ENCODE measurements at places on chromosomes 13 and 19.

DNA sequence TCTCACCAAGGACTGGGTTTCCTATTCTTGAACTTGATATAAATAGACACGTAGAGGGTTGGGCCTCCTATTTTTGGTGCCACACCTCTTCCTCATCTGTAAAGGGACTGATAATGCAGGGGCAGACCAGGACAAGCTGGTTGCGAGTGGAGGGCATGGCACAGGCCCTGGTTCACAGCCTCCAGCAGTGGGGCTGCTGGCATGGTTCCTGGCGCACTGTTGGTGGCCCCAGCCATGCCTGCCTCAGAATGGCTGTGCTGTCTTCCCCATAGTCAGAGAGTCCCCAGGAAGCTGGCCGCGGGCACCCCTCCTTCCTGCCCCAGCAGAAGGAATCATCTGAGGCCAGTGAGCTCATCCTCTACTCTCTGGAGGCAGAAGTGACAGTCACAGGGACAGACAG is 10.5 kb upstream of the OVOL3 start:
- no peak for DNase-seq

GRCh38 chr19:16897029-16897855 is 8.4 kb downstream of the F2RL3 start:
- DNase-seq, result peak; percentile 81

DNA sequence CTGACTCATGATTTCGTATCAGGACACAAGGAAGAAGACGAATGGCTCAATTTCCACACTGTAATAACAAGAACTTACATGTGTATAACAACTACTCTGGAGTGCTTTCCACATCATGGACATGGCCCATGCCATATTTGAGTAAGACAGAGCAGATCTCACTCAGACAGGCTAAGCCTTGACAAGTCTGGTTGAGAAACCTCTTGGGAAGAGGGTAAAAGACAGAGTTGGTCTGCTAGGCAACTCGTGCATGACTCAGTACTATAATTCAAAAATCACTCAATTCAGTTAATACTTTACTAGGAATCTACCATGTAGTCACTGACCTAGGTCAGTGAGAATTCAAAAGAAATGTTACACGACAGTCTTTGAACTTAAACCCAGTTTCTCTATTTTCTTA is 5.7 kb upstream of the THSD1 start:
- no peak for DNase-seq

DNA sequence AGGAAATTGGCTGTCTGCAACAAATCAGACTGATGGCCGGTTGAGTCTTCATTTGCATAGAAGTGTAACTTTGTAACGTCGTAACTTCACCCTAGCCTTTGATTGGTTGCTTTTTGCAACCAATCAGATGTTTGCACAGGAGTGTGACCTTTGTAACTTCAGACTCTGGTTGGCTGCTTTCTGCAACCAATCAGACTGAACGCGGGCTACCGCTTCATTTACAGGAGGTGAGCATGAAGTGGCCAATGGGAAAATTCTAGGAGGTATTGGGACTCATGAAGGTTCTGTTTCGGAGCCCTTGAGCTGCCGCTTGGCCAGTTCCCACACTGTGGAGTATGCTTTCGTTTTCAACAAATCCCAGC is 441 bp upstream of the ZNF559 start:
- DNase-seq, result peak; percentile 79

- DNase-seq, result no peak
Measured at GRCh38 chr13:68727798-68728197, 1379.8 kb upstream of the ATXN8OS start.

DNA sequence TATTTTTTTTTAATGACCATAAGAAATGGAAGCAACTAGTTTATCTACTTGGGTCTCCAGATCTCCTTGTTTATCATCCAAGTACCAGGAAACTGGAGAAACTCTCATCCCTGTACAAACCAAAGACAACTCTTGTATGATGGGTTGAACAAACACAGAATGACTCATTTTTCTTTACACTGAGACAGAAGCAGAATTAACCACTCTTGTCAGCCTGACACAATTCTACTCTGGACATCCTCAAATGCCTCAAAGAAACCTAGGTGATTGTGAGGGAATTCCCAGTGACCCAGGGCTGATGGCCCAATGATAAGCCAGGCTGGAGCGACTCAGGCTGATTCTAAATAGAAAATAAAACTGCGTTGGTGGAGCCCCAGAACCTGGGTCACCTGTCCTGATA is 151.5 kb downstream of the ZNF737 start:
- no peak for DNase-seq

DNA sequence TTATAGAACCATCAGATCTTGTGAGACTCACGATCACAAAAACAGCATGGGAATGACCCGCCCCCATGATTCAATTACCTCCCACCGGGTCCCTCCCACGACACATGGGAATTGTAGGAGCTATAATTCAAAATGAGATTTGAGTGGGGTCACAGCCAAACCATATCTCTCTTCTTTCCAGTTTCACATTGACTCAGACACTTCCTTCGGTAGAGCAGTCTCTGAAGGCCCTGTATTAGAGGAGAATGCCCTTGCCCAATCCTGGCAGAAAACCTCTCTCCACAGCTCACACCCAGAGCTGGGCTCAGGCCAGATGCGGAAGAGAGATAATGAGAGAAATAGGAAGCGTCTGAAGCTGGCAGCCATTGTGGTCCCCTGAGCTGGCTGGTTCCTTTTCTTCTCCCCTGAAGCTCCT is 72.4 kb upstream of the CLDN10 start:
- DNase-seq, result no peak
